Right forelimb (tissue), 1 donor: ENCODE measurements at places on chromosomes 6 and 20.

DNA sequence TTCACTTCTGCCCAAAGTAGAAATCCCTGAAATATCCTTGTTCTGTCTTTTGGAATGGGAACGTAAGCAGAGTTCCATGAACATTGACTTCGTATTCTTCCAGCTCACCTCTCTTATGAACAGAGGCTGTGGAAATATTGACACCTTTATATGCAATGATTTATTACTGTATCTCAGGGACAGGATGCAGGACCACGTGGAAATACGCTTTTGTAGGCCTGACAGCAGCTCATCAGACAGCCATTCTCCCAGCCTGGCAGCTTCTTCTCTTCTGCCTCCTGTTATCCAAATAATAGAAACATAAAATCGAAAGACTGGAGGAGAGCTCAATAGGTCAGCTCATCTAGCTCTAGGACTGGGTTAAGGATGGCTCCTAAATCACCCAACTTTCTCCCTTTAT lies 106.2 kb upstream of the DTNBP1 start:
- DNase-seq: no peak

DNA sequence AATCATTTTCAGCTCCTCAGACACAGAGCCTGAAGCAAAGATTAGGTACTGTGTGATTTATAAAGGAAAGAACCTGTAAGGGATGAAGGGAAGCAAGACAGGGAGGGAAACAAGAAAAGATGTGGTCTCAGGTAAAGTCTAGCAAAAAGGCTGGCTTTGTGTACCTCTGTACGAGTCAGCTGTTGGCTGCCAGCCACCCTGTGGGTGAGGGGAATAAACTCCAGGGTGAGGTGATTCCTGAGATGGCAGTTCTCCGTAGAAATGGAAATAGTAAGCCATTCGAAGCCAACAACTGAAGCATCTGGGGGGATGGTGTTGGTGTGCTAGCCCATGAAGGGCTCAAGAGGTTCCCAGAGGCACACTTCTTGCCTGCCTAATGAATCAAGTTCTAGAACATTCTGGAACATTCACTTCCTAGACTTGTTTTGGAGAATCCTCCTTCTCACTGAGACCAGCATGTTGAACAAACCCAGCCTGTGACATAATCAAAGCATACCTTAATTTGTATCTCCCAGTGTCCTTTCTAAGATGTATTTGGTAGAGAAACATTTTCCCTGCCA lies 10.6 kb upstream of the TTPAL start:
- DNase-seq: no peak

GRCh38 chr20:2849529-2849928 lies 9.0 kb downstream of the VPS16 start:
- DNase-seq: peak; percentile 10

DNA sequence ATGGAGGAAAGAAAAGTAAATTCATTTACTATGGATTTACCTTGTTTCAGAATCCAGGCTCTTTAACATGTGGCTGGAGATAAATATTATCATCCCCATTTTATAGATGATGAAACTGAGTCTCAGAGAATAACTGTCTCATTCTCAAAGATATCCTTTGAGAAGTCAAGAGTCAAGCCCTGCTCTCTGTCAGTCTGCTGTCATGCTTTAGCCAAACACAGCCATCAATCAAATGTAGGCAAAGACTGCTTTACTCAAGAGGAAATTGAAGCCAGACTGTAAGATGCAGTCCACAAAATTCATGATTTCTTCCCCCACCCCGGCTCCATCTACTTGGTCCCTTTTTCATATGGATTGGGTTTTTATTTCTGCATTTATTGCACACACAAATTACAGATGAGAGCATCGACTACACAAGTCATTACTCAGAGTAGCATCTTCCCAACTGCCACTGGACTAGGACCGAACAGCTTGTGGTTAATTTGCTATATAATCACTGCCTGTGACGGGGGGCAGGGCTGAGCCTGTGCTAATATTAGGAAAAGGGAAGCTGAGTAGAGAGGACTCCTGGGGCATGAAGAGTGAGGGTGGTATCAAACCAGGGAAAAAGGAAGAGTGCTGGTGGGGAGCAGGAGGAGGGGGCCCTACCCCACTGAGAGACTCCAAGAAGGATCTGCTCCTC lies 102.7 kb upstream of the TOP1 start:
- no peak for DNase-seq
